ENCODE measurements at places on chromosomes 13 and 19.

GRCh38 chr19:40420766-40421765 lies 4.7 kb downstream of the SERTAD1 start:
- DNase-seq = peak; percentile 76

GRCh38 chr19:7968008-7968795 lies 24.7 kb upstream of the TIMM44 start:
- no peak for DNase-seq

DNA sequence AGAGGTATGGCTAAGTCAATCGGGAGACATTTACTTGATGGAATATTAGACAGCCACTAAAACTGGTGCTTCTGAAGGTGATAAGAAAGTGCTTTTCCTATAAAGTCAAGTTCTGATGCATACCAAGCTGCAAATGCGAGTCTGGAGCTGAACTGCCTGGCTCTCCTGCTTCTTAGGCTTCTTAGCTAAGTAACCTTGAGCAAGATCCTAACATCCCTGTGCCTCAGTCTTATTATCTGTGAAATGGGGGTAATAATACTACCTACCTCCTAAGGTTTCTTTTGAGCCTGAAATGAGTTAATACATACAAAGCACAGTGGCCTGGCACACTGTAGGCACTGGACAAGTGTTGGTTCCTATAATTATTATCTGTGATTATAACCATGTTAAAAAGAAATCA lies 64.5 kb downstream of the ZIC5 start:
- DNase-seq = no peak

- no peak for DNase-seq
Observed at GRCh38 chr13:45468635-45469034, 3.9 kb downstream of the COG3 start.

DNA sequence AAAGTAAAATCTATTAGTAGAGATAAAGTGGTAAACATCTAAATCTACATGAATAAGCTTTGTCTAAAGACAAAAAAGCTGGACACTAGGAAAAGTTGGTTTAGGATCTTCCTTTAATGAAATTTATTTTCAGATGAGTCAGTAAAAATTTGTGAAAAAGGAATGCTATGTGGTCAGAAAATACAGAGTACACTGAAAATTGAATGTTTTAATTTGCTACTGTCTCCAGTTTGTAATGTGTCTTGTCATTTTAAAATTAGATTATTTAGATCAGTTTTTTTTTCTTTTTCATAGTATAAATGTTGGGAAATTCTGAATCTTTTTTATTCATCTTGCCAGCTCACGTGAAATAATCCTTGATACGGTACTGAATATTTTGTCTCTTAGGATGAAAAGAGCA lies 56.9 kb downstream of the SLITRK6 start:
- no peak for DNase-seq

DNA sequence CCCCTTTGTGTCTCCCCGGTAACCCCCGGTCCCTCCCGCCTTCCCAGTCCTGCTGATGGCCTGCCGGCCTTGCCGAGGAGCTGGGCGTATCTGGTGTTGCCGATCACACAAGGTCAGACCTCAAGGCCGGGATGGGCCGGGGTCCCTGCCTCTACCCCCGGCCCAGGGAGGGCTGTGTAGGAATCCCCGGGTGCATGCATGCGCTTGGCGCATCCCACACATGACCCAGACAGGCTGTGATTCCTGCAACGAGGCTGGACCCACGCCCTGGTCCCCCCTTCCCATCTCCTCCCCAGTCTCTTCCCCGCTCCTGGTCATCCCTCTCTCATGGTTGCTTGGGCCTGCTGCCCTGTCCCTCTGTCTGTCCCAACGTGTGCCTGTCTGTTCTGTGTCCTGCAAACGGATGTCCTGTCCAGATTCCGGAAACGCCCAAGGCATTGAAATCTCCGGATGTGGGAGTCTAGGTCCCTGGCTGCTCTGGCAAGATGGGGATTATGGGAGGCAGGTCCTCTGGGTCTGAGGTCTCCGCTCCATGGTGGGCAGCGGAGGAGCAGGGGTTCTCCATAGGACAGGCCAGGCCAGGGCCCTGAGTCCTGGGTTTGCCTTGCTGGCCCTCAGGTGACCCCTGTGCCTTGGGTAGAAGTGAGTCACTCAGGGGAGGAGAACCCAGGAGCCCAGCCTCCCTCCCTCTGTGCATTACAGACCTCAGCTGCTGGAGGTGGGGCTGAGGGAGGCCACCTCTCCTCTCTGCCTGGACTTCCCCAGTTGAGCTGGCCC lies 1.6 kb downstream of the PKN1 start:
- DNase-seq = peak; percentile 59

GRCh38 chr13:114004420-114005205 lies 30.7 kb upstream of the C13orf46 start:
- DNase-seq = no peak

- no peak for DNase-seq
Observed at GRCh38 chr19:30968210-30968609, 381.0 kb downstream of the TSHZ3 start.

GRCh38 chr19:34041925-34042521 lies 130.3 kb upstream of the LSM14A start:
- peak; percentile 75 for DNase-seq

- no peak for DNase-seq
Observed at GRCh38 chr13:67792151-67792676, 562.1 kb upstream of the PCDH9 start.

DNA sequence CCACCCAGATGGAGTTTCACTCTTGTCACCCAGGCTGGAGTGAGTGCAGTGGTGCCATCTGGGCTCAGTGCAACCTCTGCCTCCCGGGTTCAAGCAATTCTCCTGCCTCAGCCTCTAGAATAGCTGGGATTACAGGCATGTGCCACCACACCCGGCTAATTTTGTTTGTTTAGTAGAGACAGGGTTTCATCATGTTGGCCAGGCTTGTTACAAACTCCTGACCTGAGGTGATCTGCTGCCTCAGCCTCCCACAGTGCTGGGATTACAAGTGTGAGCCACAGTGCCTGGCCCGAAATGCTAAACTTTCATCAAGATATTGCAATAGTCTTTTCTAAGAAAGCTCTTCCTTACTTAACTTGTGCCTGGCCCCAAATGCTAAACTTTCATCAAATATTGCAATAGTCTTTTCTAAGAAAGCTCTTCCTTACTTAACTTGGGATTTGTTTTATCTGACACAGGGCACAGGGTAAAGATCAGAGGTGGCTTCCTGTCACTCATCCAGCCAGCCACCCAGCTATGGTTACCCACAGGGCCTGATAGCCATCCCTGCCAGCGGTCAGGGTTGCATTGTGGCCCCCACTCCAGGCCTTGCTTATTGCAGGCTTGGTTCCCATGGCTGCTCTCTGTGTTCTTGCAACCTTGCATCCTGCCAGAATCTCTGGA lies 352.3 kb upstream of the TMTC4 start:
- no peak for DNase-seq

DNA sequence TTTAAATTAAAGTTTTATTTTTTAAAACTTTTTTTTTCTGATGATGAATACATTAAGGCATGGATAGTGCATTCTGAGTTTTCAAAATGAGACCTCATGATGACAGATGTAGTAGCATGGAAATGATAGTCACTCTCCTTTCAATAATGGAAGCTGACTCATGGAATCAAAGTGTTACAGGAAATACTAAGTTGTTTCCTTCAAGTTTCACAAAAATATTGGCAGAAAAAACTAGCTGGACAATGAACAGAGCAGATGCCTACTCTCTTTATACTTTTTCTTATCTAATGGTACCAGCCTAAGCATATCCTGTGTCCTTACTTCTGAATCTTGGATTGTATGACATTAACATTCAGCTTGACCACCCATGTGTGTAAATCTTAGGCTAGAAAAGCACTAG lies 1337.3 kb downstream of the PCDH9 start:
- DNase-seq = no peak

GRCh38 chr19:3274942-3275582 lies 50.6 kb downstream of the CELF5 start:
- peak; percentile 58 for DNase-seq

DNA sequence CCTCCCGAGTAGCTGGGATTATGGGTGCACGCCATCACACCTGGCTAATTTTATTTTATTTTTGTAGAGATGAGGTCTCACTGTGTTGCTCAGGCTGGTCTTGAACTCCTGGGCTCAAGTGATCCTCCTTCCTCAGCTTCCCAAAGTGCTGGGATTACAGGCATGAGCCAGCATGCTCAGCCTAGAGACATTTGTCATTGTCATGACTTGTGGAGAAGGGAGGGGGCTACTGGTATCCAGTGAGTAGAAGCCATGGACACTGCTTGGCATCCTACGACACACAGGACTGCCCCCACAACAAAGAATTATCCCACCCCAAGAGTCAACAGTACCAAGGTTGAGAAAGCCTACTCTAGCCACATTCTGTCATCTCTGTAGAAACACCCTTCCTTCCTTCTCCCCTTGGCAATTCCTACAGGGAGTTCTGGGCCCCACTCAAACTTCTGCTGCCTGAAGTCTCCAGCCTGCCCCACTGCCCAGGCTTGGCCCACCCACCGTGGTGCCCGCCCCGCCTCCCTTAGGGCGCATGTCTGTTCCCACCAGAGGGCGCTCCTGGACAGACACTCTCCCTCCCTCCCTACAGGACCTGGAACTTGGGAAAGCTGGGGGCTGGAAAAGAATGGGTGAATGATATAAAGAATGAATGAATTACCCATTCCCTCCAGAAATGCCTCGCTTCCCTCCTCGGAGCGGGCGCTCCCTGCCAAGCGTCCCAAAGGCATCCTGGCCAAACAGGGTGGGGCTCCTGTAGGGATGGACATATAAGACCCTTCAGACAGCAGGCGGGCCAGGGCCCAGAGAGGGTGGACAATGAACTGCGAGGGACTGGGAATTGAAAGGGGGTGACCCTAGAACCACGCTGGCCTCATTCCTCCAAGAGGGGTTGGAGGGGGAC lies 5.5 kb upstream of the EMP3 start:
- DNase-seq = peak; percentile 86

GRCh38 chr13:51249770-51250741 lies 27.9 kb downstream of the FAM124A start:
- no peak for DNase-seq

GRCh38 chr19:16319481-16319880 lies 5.1 kb upstream of the KLF2 start:
- peak; percentile 56 for DNase-seq

DNA sequence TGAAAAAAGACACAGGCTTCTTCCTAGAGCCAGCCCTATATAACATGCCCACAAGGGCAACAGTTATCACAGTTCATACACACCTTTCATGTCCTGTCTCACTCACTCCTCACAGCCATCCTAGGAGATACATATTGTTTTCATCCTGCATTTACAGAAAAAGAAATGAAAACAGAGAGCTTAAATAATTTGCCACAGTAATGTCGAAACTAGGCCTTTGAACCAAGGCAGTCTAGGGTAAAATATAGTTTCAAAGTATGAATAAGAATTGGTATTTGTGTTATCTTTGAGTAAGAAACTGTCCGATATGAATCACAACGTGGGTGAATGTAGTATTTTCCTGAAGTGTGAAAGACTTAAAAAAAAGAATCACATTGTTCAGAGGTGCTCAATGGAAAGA lies 26.8 kb downstream of the CLDN10 start:
- DNase-seq = no peak

DNA sequence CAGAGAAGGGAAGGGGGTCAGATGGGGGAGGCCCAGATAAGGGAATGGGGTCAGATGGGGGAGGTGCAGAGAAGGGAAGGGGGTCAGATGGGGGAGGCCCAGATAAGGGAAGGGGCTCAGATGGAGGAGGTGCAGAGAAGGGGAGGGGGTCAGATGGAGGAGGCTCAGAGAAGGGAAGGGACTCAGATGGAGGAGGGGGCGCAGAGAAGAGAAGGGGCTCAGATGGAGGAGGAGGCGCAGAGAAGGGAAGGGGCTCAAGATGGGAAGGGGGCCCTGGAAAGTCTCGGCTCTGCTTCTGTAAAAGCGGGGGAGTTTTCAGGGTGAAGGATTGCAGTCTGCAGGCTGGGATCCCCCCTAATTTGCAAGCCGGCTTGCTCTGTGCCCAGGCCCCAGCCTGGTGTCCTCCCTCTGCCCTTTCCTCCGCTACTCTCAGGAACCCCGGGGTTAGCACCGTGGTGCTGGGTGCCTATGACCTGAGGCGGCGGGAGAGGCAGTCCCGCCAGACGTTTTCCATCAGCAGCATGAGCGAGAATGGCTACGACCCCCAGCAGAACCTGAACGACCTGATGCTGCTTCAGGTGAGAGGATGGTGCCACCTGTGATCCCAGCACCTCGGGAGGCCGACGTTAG lies 1.6 kb downstream of the AZU1 start:
- no peak for DNase-seq

GRCh38 chr13:114077933-114078325 lies 54.5 kb downstream of the RASA3 start:
- no peak for DNase-seq

DNA sequence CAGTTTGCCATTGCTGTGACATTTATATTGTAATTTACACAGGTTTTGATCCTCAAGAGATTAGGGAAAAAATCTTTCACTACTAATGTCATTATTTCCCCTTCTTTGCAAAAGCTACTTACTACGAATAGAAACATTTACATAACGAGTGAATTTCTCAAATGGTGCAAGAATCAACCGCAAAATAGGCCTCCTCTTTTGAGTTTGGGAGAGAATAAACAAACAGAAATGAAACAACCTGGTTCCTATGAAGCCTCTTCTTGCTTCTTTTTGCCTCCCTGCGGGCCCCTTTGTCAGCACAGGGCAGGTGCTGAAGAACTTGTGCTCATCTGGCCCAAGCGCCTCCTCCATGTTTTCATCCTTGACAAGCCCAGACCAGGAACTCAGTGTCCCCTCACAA lies 10.1 kb upstream of the GJA3 start:
- no peak for DNase-seq

DNA sequence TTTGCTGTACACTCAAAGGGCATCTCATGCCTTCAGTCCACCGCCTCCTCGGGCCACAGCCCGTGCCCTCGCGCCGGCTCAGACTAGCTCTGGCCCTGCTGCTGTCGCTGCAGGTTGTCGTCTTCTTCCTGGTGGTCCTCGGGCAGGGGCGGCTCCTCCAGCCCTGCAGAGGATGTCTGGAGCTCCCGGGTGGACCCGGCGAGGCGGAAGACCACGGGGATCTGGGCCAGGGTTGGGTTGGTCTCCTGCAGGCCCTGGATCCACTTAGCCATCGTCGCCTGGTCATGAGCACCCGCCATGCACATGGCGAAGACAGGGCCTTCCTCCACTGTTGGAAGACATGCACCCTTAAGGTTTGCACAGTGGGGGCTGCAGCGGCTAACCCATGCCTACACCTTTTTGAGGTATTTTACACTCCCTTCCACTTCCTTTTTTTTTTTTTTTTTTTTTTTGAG lies 489 bp upstream of the ZNF653 start:
- no peak for DNase-seq

DNA sequence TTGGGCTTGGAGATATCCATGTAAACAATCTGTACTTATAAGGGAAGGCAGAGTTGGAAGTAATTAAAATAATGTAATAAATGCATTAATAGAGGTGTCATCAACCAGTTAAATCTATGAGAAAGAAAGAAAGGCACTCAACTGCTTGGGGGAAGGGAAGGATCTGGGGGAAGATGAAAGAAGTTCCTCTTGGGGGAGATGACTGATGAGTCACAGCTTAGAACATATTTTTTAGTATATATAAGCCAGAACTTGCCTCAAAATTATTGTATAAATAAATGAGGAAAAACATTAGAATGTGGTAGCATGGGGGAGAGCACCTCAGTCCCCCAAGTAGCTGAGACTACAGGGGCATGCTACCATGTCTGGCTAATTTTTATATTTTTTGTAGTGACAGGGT lies 205.8 kb downstream of the GGACT start:
- DNase-seq = no peak

Data from activated CD8-positive, alpha-beta T cell treated with anti-CD3 and anti-CD28 coated beads, Interleukin-2, amount 10 ng/mL, durations not matched to agents 7 days and 5 days (primary cell).